CD4-positive, alpha-beta T cell (primary cell): ENCODE measurements at places on chromosomes 11 and 22.

- DNase-seq: no peak
Measured at GRCh38 chr22:50206599-50206998, 5.8 kb downstream of the SELENOO start.

DNA sequence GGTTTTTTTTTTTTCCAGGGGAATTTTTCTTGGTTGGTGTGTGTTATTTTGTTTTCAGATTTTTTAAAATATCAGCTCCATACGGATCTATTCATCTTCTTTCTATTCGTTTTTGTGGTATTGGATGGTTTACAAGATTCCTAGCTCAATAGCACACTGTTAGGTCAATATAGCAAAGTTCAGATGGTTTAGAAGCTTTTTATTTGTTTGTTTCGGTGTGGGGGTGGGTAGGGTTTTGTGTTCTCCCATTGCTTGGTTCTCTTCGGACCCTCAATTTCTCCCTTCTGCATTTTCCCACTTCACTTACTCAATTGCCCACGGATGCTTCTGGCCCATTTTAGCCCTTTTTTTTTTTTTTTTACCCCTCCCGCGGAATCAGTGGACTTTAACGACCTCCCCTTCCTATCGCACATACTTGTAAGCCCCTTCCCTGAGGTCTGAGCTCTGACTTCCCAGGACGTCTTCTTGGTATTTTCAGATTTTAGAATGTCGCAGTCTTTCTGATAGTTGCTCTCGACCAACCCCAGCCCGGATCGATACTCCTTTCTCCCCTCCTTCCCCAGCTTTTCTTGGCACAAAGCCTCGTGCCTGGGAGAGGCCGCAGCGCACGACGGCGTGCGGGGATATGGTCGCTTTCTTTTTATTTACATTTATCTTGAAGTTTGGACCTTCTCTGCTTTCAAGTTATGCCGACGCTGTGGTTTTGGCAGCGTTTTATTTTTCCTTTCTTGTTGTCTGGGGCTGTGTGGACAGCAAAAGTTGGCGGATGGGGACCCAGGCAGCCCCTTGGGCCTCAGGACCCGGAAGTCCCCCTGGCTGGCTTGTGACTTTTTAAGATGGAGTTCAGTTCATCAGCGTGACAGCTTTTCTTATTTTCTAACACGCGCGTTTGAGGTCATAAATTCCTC lies 4.4 kb upstream of the SPDYC start:
- DNase-seq: no peak

GRCh38 chr11:10654811-10655150 lies 38.8 kb downstream of the IRAG1 start:
- no peak for DNase-seq

DNA sequence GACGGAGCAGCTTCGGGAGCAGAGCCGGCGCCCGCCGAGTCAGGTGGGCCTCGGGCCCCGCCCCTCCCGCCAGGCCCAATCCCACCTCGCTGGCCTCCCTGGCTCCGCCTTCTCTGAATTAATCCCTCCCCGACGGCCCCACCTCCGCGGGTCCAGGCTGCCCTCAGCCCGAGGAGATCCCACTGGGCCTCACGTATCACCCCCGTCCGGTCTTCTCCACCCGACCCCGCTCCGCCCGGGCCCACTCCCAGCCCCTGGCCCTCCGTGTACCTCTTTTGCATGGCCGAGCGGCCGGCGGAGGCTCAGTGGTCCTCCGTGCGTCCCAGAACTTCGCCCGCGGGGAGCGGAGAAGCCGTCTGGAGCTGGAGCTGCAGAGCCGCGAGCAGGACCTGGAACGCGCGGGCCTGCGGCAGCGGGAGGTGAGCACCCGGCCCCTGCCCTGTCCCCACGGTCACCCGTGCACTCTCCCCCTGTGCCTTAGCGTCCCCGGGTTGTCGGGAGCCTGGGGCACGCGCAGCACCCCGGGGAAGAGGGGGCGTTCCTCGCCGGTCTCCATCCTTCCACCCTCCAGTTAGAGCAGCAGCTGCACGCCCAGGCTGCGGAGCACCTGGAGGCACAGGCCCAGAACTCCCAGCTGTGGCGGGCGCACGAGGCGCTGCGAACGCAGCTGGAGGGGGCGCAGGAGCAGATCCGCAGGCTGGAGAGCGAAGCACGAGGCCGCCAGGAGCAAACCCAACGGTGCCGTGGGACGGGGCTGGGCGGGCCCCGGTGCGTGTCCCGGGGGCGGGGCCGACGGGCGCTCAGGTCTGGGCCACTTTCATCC lies 2.2 kb upstream of the CD151 start:
- peak; percentile 69 for DNase-seq

DNA sequence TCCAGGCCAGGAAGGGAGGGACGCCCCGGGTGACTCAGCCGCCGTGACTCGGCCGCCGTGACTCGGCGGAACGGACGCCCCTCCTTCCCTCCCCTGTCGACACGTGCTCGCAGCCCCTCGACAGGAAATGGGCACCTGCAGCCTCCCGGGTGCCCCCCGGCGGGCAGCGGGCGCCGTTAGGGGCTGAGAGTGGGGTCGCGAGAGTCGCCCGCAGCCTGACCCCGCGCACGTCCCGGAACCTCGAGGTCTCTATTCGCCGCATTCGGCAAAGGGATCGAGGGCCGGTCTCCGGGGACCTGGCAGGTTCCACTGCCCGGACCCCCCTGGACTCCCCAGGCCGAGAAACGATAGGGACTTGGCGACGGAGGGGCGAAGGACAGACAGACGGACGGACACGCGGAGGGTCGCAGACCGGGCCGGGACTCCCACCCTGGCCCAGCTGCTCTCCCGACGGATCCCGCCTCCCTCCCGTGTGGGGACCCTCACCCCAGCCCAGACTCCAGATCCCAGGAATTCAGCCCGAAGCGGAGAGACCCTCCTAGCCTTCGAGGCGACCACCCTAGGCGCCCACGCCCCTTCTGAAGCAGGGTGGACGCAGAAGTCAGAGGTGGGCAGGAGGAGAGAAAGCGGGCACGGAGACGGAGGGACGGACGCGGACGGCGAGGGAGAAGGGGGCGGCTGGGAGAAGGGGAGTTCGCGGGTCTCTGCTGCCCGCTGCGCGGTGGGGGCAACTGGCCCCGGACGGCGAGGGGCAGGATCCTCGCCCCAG lies 648 bp downstream of the FOSL1 start:
- peak; percentile 55 for DNase-seq

DNA sequence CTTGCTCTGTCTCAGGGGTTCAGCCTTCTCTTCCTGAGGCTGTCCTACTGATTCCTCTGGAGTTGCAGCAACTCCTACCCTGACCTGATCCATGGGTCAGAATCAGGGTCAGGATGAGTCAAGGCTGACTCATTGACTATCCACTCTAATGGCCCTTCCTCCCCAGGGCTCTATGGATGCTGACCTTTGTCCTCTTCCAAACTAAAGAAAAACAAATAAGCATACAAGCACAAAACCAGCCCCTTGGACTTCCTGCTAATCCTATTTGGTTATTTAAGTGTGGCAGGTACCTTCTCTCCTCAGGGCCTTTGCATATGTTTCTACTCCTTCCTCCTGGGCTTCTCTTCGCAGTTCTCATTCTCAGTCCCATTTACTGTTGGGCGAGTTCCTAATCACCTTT lies 204.5 kb upstream of the NAV2 start:
- DNase-seq: no peak

- no peak for DNase-seq
Measured at GRCh38 chr11:55707029-55707428, 45.0 kb downstream of the OR4C6 start.

- DNase-seq: no peak
Measured at GRCh38 chr11:7651700-7652099, 21.6 kb downstream of the CYB5R2 start.
